ENCODE measurements at places on chromosomes 5 and 9.

GRCh38 chr5:33080287-33080686, 360.5 kb upstream of the TARS1 start:
- no peak for DNase-seq

DNA sequence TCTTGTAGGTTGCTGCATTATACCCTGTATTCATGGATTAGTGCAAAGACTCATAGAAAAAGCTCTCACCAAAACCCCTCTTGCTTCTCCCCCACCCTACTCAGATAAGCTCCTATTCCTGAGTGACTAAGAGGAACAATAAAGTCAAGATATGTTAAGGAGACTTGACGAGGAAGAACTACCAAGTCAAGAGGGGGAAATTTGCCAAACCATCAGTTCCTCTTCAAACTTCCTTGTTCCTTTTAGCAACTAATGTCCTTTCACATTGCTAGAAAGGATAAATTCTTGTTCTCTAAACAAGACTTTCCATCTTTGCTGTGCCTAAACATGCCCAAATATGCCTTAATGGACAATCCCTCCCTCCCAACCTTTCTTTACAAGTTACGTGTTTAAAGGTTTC, 27.0 kb downstream of the CNOT8 start:
- DNase-seq = no peak

DNA sequence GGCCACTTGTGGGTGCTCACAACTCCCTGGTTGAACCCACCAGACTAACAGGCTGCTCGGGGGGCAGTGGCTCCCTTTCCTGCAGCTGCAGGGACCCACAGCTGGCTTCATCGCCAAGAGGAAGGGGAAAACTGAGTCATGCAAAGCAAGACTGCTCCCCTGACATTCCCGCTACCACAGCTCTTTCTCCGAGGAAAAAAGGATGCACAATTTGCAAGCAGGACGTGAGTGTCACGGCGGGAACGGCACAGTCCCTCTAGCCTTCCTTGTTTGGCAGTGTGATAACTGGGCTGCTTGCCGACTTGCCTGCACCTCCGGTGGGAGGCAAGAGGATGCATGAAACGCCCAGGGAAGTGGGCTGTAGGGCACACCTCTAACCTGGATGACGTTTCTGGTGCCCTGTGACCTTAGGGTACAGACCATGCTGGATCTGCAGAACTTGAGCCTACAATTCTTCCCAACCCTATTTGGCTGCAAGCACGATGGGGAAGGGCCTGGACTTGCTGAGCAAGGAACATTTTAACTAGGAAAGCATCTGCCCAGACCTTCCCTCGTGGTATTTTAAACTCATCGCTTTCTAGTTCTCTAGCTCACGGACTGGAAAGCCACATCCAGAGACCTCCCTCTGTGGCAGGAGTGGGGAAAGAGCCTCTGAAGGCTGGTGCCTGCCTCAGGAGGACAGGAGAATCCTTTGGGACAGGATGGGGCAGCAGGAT, 7.8 kb downstream of the SH3PXD2B start:
- DNase-seq = no peak

- DNase-seq = no peak
Measured at GRCh38 chr9:110257097-110257841, 962 bp upstream of the TXN start.

DNA sequence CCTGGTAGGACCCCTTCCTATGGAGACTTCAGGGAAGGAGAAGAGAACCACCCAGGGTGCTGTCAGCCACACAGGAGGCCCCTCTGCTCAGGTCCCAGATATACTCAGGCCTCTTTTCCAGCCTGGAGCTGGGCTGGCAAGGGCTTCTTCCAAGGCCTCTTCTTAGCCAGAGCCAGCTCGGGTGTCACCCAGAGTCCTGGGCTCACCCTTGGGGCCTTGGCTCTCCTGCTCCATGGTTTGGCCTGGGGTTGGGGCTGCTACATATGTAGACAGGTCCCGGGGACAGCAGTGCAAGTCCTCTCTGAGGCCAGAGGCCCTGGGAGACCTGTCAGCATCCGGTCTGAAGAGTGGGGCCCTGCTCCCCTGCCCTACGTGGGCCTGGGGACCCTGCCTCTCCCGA, 22.8 kb downstream of the PAEP start:
- no peak for DNase-seq

- DNase-seq = no peak
Measured at GRCh38 chr5:140336388-140336787, 10.0 kb downstream of the HBEGF start.

DNA sequence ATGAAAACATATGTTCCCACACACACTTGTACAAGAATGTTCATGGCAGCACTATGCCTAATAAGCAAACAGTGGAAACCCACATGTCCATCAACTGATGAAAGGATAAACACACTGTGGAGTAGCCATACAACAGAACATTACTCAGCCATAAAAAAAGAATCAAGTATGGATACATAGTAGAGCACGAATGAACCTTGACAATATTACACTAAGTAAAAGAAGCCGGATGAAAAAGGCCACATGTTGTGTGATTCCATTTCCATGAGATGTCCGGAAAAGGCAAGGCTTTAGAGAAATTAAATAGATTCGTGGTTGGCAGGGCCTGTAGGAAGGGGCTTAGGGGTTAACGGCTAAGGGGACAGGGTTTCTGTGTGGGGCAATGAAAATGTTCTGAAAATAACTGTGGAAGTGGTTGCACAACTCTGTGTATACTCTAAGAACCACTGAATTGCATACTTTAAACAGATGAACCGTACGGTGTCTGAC, 51.4 kb downstream of the COL23A1 start:
- no peak for DNase-seq

GRCh38 chr5:31413030-31413812, 118.7 kb downstream of the DROSHA start:
- DNase-seq = no peak

DNA sequence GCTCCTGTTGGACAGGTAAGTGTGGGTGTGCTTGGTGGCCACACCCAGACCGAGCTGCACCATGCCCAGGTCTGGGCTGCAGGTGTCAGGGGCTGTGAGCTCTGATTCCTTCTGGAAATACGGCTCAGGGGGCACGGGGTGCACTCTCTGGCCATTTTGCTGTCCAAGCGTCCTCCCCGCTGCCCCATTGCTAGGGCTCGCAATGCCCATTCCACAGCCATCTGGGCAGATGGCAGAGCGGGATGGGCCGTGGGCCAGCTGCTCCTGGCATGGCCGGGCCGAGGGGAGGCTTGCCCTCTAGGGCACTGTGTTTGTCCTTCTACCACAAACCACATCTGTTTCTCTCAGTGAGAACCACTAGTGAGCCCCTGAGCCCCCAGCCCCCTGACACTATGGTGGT, 67.9 kb upstream of the RXRA start:
- DNase-seq = no peak

- DNase-seq = no peak
Measured at GRCh38 chr9:17315341-17315740, 180.5 kb downstream of the CNTLN start.

Measured in stimulated activated CD8-positive, alpha-beta memory T cell treated with anti-CD3 and anti-CD28 coated beads, Interleukin-15, amount 100 ng/mL, for 4 hours (primary cell).